ENCODE measurements at places on chromosomes 4 and X. TPM values are rescaled to one million over a fixed set of nuclear protein-coding genes. Genes with fewer than 3 reads are reported as not detected.

The EGF gene
- 4.7 TPM for total RNA-seq

The RHOXF1 gene
- not detected for total RNA-seq

The NLRP2B gene
- not detected for total RNA-seq

The XAGE1B gene
- total RNA-seq: not detected

The STPG2 gene
- 0.28 TPM for total RNA-seq

The SSX2B gene
- total RNA-seq: not detected

The UGT2B10 gene
- total RNA-seq: not detected

Data from mammary epithelial cell (primary cell).